Stimulated activated CD4-positive, alpha-beta T cell treated with anti-CD3 and anti-CD28 coated beads, Interleukin-2, amount 100 ng/mL, for 48 hours (primary cell): ENCODE measurements at places on chromosomes 2 and 18.

DNA sequence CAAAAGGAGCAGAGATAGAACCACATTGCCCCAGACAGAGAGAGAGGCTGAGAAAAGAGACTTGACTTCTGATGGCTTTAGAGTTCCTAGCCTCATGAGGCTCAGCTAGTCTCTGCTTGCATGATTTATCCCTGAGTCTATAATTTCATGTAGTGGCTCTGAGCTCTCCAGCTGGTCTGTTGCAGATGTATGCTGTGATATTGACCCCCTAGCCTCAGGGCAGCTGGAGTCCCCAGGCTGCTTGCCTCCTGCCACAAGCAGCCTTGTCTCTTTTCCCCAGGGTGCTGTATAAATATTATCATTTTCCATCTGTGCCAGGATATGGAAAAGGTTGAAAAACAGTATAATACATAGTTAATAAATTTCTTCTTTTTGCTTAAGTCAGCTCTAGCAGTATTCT is 467.6 kb upstream of the CWC22 start:
- DNase-seq, result no peak

DNA sequence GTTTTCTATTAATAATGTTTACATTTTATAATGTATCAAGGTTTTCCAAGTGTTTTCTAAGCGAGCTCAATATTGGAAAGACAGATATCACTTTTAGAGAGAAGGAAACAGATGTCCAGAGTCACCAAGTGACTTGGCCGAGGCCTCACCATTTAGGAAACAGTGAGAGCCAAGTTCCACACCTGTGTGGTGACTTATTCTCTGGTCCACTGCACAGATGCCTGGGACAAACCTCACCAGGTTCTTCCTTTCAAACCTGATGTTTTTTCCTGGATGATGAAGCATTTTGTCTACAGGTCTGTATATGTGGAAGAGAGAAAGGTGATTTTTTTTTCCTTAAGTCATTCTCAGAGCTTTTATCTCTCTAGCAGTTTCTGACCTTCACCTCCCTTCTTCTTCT is 280.7 kb downstream of the LPIN1 start:
- no peak for DNase-seq

DNA sequence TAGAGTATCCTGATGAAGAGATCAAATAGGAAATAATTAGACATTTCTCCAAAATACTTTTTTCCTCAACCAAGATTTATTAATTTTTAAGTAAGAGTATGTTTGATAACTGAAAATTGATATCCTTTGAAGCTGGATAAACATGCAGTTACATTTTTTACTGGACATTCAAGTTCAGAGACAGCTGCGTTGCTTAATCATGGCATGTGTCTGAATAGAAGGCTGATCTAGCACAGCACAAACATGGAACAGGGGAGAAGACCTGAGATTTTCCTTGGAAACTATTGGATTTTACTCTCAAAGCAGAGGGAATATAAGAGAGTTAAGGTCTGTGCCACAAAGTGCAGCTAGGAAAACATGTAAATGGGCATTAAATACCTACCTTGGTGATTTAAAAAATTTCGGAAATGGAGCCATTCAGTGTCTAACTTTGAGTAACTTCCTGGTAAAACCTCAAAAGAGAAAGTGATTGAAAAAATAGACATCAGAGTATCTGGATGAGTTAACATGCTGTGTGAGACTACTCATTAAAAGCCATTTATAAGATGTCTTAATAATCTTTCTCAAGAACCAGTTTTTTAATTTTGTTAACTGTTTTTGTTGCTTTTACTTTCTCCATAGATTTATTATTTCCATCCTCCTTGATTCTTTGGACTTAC is 31.8 kb downstream of the CRIM1 start:
- no peak for DNase-seq

DNA sequence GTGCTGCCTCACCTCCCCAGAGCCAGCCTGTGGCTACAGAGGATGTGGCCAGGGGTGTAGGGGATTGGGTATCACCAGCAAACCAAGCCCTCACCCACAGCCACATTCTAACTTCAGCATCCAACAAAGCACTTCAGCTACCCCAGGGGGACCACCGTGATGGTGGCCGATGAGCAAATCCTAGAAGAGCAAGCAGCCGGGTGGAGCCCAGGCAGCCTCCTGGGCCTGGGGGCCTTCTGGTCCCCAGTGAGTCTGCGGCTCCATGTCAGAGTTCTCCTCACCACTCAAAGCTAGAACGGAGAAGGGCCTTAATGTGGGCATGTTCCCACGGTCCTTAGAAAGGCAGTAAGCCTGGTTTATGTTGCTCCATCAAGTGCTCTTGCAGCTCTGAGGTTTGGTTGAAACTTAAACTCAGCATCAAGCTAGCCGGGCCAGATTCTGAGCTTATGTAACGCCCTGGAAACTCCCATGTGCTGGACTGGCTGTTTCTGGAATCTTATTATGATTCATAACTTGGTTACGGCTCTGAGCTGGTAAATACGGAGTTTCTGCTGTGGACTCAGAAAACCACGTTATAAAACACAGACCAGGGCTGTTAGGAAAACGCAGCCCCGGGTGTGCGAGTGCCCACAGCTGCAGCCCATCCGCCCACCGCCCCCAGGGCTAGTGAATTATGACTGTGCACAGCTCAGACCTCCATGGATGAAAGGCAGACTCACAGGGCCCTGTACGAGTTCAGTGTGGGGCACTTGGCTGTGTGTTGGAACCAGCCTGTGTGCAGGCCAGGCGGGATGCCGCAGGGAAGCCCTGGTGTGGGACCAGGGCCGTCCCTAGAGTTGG is 99.8 kb downstream of the SEPTIN10 start:
- DNase-seq, result no peak

- peak; percentile 28 for DNase-seq
Observed at GRCh38 chr18:9135912-9136314, 668 bp upstream of the ANKRD12 start.

DNA sequence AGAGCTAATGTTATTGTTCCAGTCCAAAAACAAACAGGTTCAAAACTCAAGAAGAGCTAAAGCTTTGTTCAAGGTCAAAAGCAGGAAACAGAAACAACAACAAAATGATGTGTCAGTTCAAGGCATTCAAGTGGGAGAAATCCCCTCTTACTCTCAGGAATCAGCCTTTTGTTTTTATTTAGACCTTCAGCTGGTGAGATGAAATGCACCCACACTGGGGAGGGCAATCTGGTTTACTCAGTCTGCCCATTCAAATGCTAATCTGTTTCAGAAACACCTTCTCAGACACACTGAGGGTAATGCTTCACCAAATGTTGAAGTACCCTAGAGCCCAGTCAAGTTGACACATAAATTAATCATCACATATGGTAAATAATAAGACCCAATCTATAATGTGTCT is 150.6 kb downstream of the TMX3 start:
- DNase-seq, result no peak

DNA sequence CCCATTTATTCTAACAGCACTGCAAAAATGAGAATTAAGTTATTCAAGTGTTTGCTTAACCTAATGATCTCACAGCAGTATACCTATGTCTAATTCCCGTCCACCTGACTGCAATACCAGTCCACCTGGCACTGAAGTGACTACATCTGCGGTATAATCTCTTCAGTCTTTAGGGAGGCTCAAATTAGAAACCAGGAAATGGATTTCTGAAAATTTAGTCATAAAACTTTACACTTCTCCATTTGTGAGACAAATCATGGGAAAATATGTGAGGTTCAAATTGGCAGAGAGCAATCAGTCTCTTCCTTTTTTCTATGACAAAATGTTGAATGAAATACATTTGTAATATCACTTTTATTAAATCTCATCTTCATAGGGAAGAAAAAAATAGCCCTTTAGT is 33.0 kb downstream of the FTCDNL1 start:
- no peak for DNase-seq

- no peak for DNase-seq
Observed at GRCh38 chr18:68219872-68220271, 495.0 kb downstream of the TMX3 start.
